ENCODE measurements at places on chromosomes 4 and X.

DNA sequence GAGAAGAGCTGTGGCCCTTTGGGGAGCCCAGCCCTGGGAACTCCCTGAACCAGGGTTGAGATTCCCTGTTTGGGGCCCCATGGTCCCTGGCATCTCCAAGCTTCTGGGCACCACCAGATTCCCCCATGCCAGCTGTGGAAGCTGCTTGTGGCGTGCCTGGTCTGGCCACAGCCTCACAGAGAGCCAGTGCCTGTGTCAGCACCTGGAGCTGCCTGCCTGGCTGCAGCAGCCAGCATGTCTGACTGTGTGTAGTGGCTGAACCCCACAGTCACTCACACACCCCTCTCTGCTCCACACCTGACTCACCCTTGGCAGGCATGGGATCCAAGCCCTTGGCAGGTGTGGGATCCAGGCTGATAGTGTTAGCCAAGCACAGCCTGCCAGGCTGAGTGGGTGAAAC is 97.2 kb upstream of the GALNTL6 start:
- DNase-seq: no peak

GRCh38 chr4:171035909-171036308 is 777.3 kb upstream of the GALNTL6 start:
- no peak for DNase-seq

DNA sequence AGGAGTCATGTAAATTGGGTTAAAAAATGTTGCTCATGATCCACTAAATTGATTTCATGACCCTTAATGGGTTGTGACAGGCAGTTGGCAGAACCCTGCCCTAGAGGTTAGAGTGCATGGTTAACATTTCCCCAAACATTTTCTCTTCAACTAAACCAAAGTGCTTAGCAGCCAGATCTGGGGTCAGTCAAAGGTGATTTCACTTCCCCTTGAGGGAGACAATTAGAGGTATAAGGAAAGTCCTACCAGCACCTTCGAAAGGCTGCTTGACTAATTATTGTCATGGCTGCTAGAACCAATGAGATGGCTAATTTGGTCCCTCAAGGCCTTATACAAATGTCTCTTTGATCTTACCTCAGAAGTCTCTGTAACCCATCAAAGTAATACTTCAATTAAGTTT is 30.9 kb upstream of the INTS6L start:
- DNase-seq: no peak

DNA sequence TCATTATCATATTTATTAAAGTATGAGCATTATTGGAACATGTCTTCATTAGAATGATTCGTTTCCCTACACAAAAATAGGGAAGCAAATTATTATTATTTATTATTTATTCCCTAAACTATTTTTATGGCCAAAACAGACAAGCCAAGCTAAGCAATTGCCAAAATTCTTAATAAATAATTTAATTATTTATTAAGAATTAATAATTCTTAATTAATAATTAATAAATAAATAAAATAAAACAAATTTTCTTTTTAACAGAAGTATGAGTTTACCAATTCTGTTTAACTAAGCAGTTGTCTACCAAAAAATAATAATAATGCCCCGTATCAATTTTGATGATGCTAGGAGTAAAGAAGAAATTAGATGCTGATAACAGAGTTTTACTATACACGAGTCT is 1080.8 kb upstream of the AGA start:
- DNase-seq: no peak

DNA sequence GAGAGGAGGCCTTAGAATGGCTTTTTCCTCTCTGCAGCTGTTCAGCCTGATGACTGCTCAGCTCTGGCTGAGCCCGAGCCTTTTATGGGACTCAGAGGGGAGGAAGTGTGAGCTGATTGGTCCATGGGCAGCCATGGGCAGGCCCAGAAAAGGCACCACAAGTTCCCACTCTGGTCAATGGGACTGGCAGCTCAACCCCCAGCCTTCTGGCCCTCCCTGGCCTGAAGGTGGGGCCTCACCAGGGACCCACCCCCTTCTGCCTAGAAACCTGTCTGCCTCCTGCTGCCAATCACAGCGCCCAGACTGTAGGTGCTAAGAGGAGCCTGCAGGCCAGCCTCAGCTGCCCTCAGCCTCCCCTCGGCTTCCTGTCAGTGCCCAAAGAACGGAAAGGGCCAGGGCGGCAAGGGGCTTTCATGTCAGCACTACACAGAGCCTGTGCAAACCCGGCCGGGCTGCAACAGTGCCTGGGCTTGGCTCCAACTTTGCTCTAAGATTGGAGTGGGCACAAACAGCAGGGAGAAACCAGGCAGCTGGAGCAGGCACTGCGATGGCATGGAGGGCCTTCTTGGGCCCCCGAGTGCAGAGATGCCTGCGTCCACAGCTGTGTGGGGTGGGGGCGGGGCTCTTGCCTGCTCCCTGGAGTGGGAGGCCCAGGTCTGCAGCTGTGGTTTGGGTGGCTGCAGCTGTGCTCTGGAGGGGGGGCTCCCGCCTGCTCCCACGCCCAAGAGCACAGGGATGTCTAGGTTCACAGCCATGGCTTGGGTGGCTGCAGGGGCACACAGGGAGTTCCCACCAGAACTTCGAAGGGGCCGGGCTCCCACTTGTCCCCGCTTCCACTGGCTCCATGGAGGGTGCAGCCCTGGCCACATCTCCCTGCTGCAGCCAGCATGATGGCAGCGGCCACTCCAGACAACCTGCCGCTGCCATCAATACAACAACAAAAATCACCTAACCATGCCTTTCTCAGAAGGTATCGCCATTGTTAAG is 92.6 kb downstream of the NXF2 start:
- no peak for DNase-seq

GRCh38 chr4:127829014-127829413 is 46.9 kb downstream of the HSPA4L start:
- no peak for DNase-seq

GRCh38 chrX:115362334-115363095 is 73.0 kb downstream of the LUZP4 start:
- no peak for DNase-seq

GRCh38 chr4:80024335-80024734 is 48.7 kb downstream of the ANTXR2 start:
- no peak for DNase-seq

GRCh38 chr4:953574-953915 is 19.8 kb downstream of the DGKQ start:
- no peak for DNase-seq

- no peak for DNase-seq
Measured at GRCh38 chrX:124086411-124086810, 124.9 kb downstream of the STAG2 start.

DNA sequence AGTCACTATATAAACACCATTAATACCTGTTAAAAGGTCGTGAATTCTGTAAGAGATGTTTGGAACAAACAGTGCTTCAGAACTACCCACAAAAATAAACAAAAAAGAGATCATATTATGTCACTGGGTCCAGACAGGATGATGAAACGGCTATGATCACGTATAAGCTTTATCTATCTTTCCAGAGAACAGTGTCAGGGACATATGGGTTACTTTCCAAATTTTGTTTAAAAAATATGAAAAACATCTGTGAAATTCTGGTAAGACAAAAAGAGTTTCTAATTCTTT is 90.0 kb downstream of the SORBS2 start:
- DNase-seq: no peak

DNA sequence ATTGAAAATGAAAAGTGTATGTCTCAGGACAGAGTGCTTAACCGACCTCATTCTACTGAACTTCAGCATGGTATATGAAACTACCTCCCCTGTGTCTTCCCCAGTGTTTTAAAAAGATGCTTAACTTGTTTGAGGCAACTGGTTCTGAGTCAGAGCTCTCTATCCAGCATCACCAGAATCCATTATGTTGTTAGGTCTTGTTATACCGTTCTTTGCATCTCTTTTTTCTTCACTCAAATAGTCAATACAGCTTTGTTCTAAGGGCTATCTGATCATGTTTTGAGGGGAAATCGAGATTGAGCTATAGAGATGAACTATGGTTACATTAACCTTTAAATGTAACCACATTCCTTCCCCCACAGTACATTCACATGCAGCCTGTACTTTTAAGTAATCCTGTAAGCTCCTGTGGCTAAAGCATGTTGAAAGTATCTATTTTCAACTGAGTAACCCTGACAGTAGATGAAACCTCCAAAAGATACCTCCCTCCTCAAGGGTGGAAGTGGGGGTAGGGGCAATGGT is 514.4 kb downstream of the RPA4 start:
- no peak for DNase-seq

GRCh38 chr4:37359261-37359660 is 114.7 kb downstream of the NWD2 start:
- no peak for DNase-seq

DNA sequence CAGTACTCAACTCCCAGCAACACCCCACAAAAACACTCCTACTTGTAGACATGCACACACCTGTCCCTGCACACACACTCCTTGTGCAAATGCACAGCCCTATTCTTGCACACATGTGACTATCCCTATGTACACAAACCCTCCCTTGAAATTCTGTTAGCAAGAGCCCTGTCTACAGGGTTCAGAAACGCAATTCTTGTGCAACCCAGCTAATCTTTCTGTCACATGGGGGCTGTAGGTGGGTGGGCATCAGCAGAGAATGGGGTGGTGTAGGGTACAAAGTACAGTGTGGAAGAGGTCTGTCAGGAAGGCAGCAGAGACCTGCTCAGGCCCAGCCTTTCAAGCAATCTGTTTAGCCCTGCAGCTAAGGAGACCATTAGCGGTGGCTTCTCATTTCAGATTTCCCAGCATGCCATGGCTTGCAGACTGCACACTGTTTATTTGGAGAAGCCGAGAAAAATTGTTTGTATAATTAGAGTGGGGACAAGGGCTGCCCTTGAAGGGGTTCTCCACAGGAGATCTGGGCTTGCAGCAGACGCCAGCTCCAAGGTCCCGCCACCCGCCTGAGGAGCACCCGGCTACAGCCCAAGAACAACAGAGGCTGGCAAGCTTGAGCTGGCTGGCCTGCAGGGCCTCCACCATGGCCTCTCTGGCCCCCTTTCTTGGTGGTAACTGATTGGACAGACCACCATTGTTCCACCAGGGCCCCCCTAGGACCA is 144.0 kb upstream of the PJA1 start:
- DNase-seq: no peak

GRCh38 chr4:6196324-6196723 is 4.0 kb downstream of the JAKMIP1 start:
- DNase-seq: no peak

DNA sequence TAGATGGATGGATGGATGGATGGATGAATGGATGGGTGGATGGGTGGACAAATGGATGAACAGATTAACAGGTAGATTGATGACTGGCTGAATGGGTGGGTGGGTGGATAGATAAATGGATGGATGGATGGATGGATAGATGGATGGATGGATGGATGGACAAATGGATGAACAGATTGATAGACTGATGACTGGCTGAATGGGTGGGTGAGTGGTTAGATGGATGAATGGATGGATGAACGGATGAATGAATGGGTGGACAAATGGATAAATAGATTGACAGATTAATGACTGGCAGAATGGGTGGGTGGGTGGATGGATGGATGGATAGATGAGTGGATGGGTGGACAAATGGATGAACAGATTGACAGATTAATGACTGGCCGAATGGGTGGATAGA is 13.6 kb upstream of the AKAP17A start:
- DNase-seq: no peak

DNA sequence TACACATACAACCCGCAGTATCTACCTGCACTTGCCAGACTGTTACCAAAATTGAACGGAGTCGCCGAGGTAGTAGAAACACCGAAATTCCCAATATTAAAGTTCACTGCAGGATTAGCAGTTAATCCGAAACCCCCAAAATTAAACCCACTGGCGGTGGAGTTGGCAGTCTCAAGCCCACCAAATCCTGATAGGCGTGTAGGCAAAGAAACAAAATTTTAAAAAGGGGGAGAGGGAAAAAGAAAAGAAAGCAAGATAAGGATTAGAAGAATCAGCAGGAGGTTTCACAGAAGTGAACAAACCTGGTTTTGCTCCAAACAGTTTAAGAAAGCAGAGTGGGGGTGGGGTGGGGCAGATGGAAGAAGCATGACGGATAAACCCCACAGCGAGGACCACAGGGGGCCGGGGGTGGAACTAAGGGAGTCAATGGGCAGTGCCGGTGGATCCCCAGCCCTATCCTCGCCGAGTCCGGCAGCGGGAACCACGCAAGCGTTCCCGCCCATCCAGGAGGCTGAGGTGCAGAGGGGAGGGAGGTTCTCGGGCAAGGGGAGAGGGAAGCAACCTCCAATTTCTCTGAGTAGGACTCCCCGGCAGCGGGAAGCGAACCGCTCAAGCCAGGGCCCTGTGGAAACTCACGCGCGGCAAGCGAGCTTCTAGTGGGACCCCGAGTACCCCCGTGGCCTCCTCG is 599 bp downstream of the NUP54 start:
- no peak for DNase-seq

DNA sequence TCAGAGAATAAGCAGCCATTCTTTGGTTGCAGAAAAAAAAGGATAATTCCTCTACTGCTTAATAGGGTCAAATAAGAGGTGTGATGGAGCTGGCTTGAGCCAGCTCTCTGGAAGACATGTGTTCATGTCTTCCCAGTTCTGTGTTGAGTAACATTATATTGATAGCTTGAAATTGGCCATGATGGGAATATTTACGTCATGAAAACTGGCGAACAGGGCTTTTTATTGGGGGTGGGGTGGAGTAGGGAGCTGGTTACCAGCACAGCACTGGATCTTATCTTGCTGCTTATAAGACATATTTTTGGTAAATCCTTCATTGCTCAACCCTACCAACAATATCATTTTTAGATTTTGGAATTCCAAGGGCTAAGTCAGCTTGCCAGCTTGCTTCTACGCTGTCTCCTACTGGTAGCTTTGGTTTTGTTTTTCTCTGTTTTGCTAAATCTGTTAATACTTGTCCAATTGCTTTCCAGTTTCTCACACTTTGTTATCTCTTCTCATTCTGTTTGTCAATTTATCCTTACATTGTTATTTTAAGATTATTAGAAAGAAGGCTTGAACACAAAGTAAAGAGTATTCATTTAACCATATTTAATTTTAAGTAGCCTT is 25.3 kb upstream of the GBA3 start:
- DNase-seq: no peak

- DNase-seq: no peak
Measured at GRCh38 chr4:10977534-10977933, 293.0 kb upstream of the CLNK start.

- peak; percentile 47 for DNase-seq
Measured at GRCh38 chr4:153488006-153488891, 22.1 kb downstream of the TMEM131L start.

GRCh38 chrX:131677655-131678628 is 134.1 kb downstream of the OR13H1 start:
- DNase-seq: peak; percentile 4

DNA sequence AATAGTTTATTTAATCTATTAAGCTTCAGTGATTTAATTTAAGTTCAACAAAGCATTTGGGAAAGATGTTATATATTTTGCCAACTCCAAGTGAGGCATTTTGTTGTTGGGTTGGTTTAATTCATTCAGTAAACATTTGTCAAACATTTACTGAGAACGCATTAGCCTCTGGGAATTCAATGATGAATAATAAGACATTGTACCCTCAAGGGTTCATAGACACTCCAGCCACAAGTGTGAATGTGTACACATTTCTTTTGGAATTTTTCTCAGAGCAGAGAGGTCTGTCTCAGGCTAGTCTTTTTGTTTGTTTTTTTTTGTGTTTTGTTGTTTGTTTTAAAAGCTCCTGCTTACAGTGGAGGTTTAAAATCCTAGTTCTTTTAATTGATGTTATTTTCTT is 203.9 kb downstream of the SOWAHB start:
- no peak for DNase-seq
